ENCODE measurements at places on chromosomes 16 and 17.
A peak's percentile ranks its signal among the peaks of the same experiment; 100 is the strongest.

- DNase-seq = no peak
These were observed 4.4 kb downstream of the NECAB2 start for GRCh38 chr16:83972256-83973008.

DNA sequence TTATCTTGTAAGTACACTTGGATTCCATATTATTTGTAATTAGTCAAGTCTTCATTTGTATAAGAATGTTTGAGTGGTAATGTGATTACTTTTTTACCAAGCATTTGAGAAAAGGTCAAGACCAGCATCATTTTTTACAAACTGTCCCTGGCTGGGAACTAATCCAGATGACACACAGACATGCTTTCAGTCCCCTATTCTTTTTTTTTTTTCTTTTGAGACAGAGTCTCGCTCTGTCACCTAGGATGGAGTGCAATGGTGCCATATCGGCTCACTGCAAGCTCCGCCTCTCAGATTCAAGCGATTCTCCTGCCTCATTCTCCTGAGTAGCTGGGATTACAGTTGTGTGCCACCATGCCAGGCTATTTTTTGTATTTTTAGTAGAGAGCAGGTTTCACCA lies 4.5 kb downstream of the DERL2 start:
- DNase-seq = no peak

- no peak for DNase-seq
These were observed 166.5 kb downstream of the AXIN2 start for GRCh38 chr17:65394811-65395472.

- DNase-seq = no peak
These were observed 18.9 kb downstream of the CLTC start for GRCh38 chr17:59638553-59638952.

- DNase-seq = peak; percentile 71
These were observed 8.0 kb upstream of the SLC35B1 start for GRCh38 chr17:49715717-49716279.

All from activated naive CD8-positive, alpha-beta T cell treated with anti-CD3 and anti-CD28 coated beads for 36 hours (primary cell).